ENCODE measurements at places on chromosomes 3 and 15. TPM values are rescaled to one million over a fixed set of nuclear protein-coding genes. Genes with fewer than 3 reads are reported as not detected.

KCTD6 gene
- total RNA-seq: 18.2 TPM

RHOV gene
- total RNA-seq: 0.80 TPM

GOLGA8T gene
- 0.47 TPM for total RNA-seq

TRPM1 gene
- total RNA-seq: not detected

IL17RB gene
- total RNA-seq: 3.1 TPM

GRM2 gene
- 6.6 TPM for total RNA-seq

CDC25A gene
- total RNA-seq: 63.0 TPM

EPHA6 gene
- total RNA-seq: 0.96 TPM

AP3B2 gene
- total RNA-seq: 17.4 TPM

SLITRK3 gene
- 1.4 TPM for total RNA-seq

KBTBD13 gene
- not detected for total RNA-seq

MYRIP gene
- total RNA-seq: 0.48 TPM

PPCDC gene
- 18.1 TPM for total RNA-seq

TMEM158 gene
- total RNA-seq: 10.6 TPM

IMPG2 gene
- total RNA-seq: 0.40 TPM

CCDC54 gene
- not detected for total RNA-seq

C3orf70 gene
- total RNA-seq: 15.9 TPM

MGA gene
- total RNA-seq: 50.5 TPM

GRCh38 chr3:24683633-24684384 is 189.2 kb upstream of the THRB start:
- DNase-seq: no peak
- H3K4me1 ChIP-seq: no peaks in the 10 kb centered on the region
- H3K36me3 ChIP-seq: no peaks in the 10 kb centered on the region
- no peaks in the 10 kb centered on the region for H3K27me3 ChIP-seq
- no peak overlapping the region for H3K4me3 ChIP-seq
- no peak overlapping the region for H3K27ac ChIP-seq

- H3K36me3 ChIP-seq: no peaks in the 10 kb centered on the region
- no peak for DNase-seq
- H3K27me3 ChIP-seq: peaks cover 19% of the 10 kb centered on the region
- no peak overlapping the region for H3K27ac ChIP-seq
- peak overlapping the region; percentile 55 for H3K4me3 ChIP-seq
Observed at GRCh38 chr15:73930790-73931281, 4.6 kb downstream of the LOXL1 start.

GRCh38 chr3:177420651-177421480 is 223.6 kb upstream of the TBL1XR1 start:
- no peaks in the 10 kb centered on the region for H3K36me3 ChIP-seq
- no peak overlapping the region for H3K4me3 ChIP-seq
- H3K27ac ChIP-seq: no peak overlapping the region
- no peak for DNase-seq

DNA sequence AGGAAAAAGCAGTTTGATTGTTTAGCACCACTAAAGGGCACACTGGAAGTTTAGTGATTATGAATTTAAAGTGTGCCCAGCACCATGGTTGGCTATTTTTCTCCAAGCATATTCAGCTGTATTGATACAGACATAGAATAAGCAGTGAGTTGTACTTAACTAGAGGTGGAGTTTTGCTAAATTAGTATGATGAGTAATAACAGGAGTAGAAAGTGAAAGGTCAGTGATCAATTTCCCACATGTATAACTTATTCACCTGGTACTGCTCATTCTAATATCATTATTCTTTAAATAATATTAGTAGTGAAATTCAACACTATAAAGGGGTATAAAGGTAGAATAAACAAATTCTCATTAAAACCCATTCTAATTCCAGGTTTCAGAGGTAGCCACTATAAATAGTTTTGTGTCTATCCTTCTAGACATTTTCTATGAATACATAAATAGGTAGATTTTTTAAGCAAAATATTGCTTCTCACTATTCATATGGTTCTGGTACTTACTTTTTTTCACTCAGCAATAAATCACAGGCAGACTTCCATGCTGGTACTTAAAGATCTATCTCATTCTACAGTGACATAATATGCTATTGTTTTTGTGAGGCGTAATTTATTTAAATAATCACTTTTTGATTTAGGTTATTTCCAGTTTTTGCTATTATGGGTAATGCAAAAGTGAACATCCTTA is 732.9 kb downstream of the VGLL3 start:
- H3K27ac ChIP-seq: no peak overlapping the region
- H3K4me1 ChIP-seq: no peaks in the 10 kb centered on the region
- H3K4me3 ChIP-seq: no peak overlapping the region

GRCh38 chr15:90814191-90814821 is 54.1 kb upstream of the FURIN start:
- peaks cover 6% of the 10 kb centered on the region for H3K36me3 ChIP-seq
- DNase-seq: no peak
- no peak overlapping the region for H3K4me3 ChIP-seq
- H3K4me1 ChIP-seq: no peaks in the 10 kb centered on the region
- no peaks in the 10 kb centered on the region for H3K27me3 ChIP-seq
- no peak overlapping the region for H3K27ac ChIP-seq

DNA sequence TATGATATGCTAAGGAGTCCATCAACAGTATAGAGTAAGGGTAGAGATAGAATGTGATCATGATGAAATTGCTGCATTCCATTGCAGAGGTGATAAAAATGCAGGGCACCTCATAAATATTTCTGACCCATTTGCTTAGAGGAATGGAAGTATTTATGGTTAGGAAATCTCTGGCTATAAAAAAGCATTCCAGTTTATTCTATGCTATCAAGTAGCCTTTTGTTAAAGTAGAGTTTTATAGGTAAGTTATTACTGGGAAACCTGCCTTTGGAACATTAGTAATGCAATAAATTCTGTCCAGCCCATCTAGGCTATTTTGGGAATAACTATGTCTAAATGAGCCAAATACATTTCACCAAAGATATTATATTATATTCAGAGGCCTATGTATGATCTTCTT is 19.8 kb upstream of the STRIT1 start:
- no peaks in the 10 kb centered on the region for H3K27me3 ChIP-seq
- no peaks in the 10 kb centered on the region for H3K4me1 ChIP-seq
- H3K4me3 ChIP-seq: no peak overlapping the region

- no peaks in the 10 kb centered on the region for H3K4me1 ChIP-seq
- H3K4me3 ChIP-seq: no peak overlapping the region
- H3K27ac ChIP-seq: no peak overlapping the region
- DNase-seq: no peak
Observed at GRCh38 chr15:53910236-53910849, 67.9 kb upstream of the UNC13C start.

- H3K4me3 ChIP-seq: no peak overlapping the region
- peaks cover 23% of the 10 kb centered on the region for H3K4me1 ChIP-seq
- no peaks in the 10 kb centered on the region for H3K36me3 ChIP-seq
- no peak overlapping the region for H3K27ac ChIP-seq
- no peaks in the 10 kb centered on the region for H3K27me3 ChIP-seq
- peak; percentile 18 for DNase-seq
Observed at GRCh38 chr3:65732051-65732935, 306.4 kb downstream of the MAGI1 start.

- no peak for DNase-seq
- peaks cover 6% of the 10 kb centered on the region for H3K36me3 ChIP-seq
- H3K27ac ChIP-seq: peak overlapping the region; percentile 39
- H3K27me3 ChIP-seq: no peaks in the 10 kb centered on the region
- H3K4me1 ChIP-seq: peaks cover 64% of the 10 kb centered on the region
Observed at GRCh38 chr15:90004671-90005070, 3.5 kb downstream of the ZNF710 start.

GRCh38 chr15:62133141-62133540 is 31.9 kb downstream of the C2CD4B start:
- H3K4me1 ChIP-seq: no peaks in the 10 kb centered on the region
- H3K36me3 ChIP-seq: no peaks in the 10 kb centered on the region
- no peak for DNase-seq
- H3K27ac ChIP-seq: no peak overlapping the region

GRCh38 chr3:126023390-126023789 is 54.4 kb downstream of the ROPN1B start:
- no peak for DNase-seq
- peaks cover 12% of the 10 kb centered on the region for H3K36me3 ChIP-seq
- no peak overlapping the region for H3K27ac ChIP-seq

GRCh38 chr3:60743631-60744164 is 507.6 kb downstream of the FHIT start:
- DNase-seq: peak; percentile 49
- peak overlapping the region; percentile 5 for H3K4me3 ChIP-seq
- H3K27me3 ChIP-seq: no peaks in the 10 kb centered on the region
- peaks cover 33% of the 10 kb centered on the region for H3K4me1 ChIP-seq

- no peaks in the 10 kb centered on the region for H3K27me3 ChIP-seq
- peaks cover 12% of the 10 kb centered on the region for H3K4me1 ChIP-seq
- H3K27ac ChIP-seq: no peak overlapping the region
Observed at GRCh38 chr3:118781232-118781631, 253.4 kb downstream of the IGSF11 start.

DNA sequence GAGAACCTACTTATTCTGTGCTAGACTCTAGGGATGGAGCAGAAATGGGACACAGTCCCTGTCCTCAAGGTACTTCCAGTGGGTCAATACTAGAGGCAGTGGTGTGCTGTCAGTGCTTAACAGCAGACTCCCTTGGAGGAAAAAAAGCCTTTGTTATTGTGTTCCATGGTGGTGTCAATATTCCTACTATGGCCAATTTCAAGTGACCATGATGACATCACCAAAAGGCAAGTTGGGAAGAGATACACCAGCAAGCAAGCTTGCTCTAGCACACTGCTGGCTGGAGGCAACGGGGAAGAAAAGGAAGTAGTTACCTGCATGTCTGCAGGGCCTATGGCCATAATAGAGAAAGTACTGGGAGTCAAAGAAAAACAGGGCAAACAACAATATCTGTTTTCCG is 89.6 kb upstream of the ETV5 start:
- DNase-seq: no peak
- H3K4me3 ChIP-seq: no peak overlapping the region
- no peak overlapping the region for H3K27ac ChIP-seq
- H3K27me3 ChIP-seq: peaks cover 24% of the 10 kb centered on the region

DNA sequence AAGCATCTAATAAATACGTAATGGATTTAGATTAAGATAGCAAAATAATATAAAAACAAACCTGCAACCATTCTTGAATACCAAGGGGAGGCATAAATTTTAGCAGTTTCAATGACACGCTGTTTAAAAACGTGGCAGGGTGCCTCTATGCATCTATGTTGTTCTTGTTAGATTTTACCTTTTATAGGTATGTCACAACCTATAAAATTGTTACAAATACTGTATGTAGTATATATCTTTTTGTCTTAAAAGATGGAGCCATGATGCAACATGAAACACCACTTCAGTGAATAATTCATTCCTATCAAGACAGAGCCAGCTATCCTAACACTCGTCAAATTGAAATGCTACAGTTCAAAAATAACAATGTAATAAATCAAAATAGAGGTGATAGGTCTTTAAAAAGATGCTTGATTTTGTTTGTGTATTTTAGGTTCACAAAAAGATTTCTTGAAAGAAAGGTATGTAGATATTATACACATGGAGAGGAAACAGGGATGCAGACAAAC is 1059.2 kb downstream of the ROBO1 start:
- H3K4me3 ChIP-seq: no peak overlapping the region
- peaks cover 3% of the 10 kb centered on the region for H3K36me3 ChIP-seq
- H3K27me3 ChIP-seq: no peaks in the 10 kb centered on the region
- H3K4me1 ChIP-seq: peaks cover 29% of the 10 kb centered on the region
- H3K27ac ChIP-seq: no peak overlapping the region

- no peaks in the 10 kb centered on the region for H3K36me3 ChIP-seq
- no peak overlapping the region for H3K4me3 ChIP-seq
- H3K4me1 ChIP-seq: no peaks in the 10 kb centered on the region
- no peak for DNase-seq
Observed at GRCh38 chr3:144760831-144761230, 789.2 kb downstream of the DIPK2A start.

GRCh38 chr3:110664148-110664547 is 407.5 kb upstream of the NECTIN3 start:
- H3K27ac ChIP-seq: no peak overlapping the region
- H3K4me1 ChIP-seq: no peaks in the 10 kb centered on the region
- DNase-seq: no peak

GRCh38 chr3:13650210-13651056 is 101.5 kb downstream of the FBLN2 start:
- DNase-seq: peak; percentile 97
- peak overlapping the region; percentile 10 for H3K27ac ChIP-seq
- H3K4me1 ChIP-seq: peaks cover 33% of the 10 kb centered on the region
- no peaks in the 10 kb centered on the region for H3K36me3 ChIP-seq
- H3K4me3 ChIP-seq: no peak overlapping the region
- peaks cover 12% of the 10 kb centered on the region for H3K27me3 ChIP-seq

DNA sequence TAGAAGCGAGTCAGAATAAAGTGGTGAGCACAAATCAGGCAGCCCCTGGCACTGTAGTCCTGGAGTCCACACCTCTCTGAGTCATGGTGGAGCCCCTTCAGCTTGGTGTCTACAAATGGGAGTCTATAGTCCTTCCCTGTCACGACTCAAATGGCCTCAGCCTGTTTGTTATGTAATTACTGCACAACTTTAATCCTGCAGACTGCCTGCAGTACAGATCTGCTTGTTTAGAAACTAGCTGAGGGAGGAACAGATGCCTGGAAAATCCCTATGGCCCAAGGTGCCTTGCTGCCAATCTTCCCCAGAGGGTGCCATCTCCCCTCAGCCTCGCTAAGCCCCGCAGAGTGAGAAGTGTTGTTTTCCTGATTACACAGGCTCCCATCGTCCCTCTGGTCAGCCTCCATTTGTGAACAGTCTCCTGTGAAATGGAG is 3.9 kb upstream of the CXCR6 start:
- H3K27me3 ChIP-seq: no peaks in the 10 kb centered on the region
- no peaks in the 10 kb centered on the region for H3K4me1 ChIP-seq
- H3K4me3 ChIP-seq: no peak overlapping the region
- no peak overlapping the region for H3K27ac ChIP-seq
- DNase-seq: no peak

- H3K36me3 ChIP-seq: no peaks in the 10 kb centered on the region
- no peak for DNase-seq
Observed at GRCh38 chr3:34365231-34365630, 566.8 kb downstream of the PDCD6IP start.

DNA sequence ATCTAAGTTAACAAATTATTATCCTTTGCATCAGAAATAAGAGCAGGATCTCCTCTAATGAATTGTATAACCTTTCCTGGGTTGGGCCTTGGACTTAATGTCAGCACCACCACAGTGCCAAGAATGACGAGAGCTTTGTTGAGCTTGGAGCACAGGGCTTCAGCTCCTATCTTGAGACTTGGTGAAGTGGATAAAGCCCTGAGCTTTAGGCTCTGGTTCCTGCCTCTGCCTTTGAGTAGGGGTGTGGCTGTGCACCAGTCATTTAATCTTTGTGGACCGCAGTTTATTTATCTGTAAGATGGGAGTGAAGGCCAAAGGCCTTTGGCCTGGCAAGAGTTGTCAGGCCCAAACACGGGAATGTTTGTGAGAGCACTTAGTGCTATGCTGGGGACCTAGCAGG is 162.2 kb downstream of the VGLL4 start:
- peaks cover 10% of the 10 kb centered on the region for H3K4me1 ChIP-seq
- H3K4me3 ChIP-seq: no peak overlapping the region
- no peak for DNase-seq
- no peaks in the 10 kb centered on the region for H3K27me3 ChIP-seq

GRCh38 chr3:106510206-106510605 is 641.4 kb upstream of the CBLB start:
- H3K27me3 ChIP-seq: no peaks in the 10 kb centered on the region
- H3K27ac ChIP-seq: no peak overlapping the region
- H3K4me1 ChIP-seq: peaks cover 4% of the 10 kb centered on the region
- no peak for DNase-seq

GRCh38 chr3:147514366-147515160 is 105.4 kb downstream of the ZIC1 start:
- no peak overlapping the region for H3K27ac ChIP-seq
- no peaks in the 10 kb centered on the region for H3K27me3 ChIP-seq
- H3K4me1 ChIP-seq: no peaks in the 10 kb centered on the region
- no peaks in the 10 kb centered on the region for H3K36me3 ChIP-seq
- no peak for DNase-seq
